ENCODE measurements at places on chromosomes 16 and 17. TPM values are rescaled to one million over a fixed set of nuclear protein-coding genes. Genes with fewer than 3 reads are reported as not detected.

SYCE1L gene
- total RNA-seq: 24.8 TPM

HSD17B2 gene
- total RNA-seq: not detected

SOX15 gene
- total RNA-seq: 0.84 TPM

KRTAP9-2 gene
- total RNA-seq: not detected

GJC1 gene
- 143 TPM for total RNA-seq

DNA sequence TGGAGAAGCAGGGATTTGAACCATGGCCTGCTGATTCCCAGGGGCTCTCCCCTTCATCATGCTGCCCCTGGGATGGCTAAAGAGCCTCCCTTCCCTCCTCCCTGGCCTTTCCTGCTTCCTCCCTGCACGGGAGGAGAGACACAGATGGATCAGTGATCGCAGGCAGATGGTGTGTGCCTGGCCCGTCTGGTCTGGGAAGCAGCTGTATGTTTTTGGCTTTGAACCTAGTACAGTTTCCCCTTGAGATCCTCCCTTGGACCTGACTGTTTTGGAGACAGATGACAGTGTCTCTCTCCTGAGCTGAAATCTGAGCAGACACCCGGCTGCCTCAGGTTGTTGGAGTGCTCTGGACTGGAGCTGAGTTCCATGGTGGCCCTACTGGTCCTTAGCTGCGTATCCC lies 29.0 kb upstream of the ATP2C2 start:
- no peaks in the 10 kb centered on the region for H3K27me3 ChIP-seq
- H3K4me1 ChIP-seq: no peaks in the 10 kb centered on the region
- DNase-seq: no peak
- peaks cover 9% of the 10 kb centered on the region for H3K36me3 ChIP-seq
- H3K27ac ChIP-seq: peak overlapping the region; percentile 50

DNA sequence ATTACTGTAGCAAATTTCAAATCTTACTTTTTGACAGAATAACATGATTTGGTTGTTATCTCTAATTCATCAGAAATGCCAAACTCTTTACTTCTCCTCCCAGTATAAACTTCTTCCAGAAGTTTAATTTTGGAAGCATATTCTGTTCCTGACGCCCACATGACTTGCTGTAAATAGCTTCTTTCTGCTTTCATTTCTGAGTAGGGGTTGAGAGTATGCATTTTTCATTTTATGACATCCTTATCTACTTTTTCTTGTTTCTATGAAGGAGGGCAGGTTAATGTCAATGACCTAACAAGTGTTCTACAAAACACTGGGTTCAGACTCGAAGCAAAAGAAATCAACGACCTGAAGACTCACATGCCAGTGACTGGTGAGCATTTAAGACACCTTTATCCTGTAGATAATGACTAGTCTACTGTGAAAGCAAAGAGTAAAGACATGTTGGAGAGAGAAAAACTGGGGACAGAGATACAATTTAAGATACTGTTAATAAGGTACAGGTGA lies 36.5 kb upstream of the EFCAB3 start:
- H3K4me3 ChIP-seq: no peak overlapping the region
- no peak overlapping the region for H3K27ac ChIP-seq
- no peaks in the 10 kb centered on the region for H3K4me1 ChIP-seq
- no peak for DNase-seq
- peaks cover 51% of the 10 kb centered on the region for H3K27me3 ChIP-seq

GRCh38 chr16:28504707-28505404 lies 1.8 kb downstream of the IL27 start:
- peaks cover 14% of the 10 kb centered on the region for H3K27me3 ChIP-seq
- DNase-seq: no peak
- H3K4me1 ChIP-seq: no peaks in the 10 kb centered on the region

DNA sequence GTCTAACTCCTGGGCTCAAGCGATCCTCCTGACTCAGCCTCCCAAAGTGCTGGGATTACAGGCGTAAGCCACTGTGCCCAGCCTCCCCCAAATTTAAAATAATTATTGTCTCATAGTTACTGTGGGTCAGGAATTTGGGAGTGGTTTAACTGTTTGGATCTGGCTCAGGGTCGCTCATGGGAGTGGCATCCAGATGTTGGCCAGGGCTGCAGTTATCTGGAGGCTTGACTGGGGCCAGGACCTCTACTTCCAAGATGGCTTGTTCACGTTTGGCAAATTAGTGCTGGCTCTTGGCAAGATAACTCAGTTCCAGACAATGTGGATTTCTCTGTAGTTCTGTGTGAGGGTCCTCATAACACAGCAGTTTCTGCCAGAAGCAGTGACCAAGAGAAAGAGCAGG lies 8.0 kb downstream of the TEN1 start:
- no peak overlapping the region for H3K4me3 ChIP-seq
- DNase-seq: no peak
- peaks cover 20% of the 10 kb centered on the region for H3K4me1 ChIP-seq
- H3K36me3 ChIP-seq: peaks cover 3% of the 10 kb centered on the region

DNA sequence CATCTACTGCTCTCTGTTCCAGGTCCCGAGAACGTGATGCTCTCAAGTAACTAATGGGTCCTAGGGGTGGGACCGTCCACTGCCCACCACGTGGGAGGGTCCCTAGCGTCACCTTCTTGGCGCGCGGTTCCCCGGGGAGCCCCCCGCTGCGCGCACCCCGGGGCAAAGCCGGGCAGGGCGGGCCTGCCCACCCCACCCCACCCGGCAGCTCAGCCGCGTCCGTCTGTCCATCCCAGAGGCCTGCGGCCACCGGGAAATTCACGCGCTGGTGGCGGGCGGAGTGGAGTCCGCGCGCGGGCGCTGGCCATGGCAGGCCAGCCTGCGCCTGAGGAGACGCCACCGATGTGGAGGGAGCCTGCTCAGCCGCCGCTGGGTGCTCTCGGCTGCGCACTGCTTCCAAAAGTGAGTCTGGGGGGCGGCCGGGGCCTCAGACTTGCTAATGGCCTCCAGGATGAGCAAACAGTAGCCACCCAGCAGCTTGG lies 494 bp downstream of the PRSS41 start:
- H3K27me3 ChIP-seq: peaks cover 26% of the 10 kb centered on the region
- no peaks in the 10 kb centered on the region for H3K4me1 ChIP-seq
- no peak overlapping the region for H3K27ac ChIP-seq
- no peak overlapping the region for H3K4me3 ChIP-seq

DNA sequence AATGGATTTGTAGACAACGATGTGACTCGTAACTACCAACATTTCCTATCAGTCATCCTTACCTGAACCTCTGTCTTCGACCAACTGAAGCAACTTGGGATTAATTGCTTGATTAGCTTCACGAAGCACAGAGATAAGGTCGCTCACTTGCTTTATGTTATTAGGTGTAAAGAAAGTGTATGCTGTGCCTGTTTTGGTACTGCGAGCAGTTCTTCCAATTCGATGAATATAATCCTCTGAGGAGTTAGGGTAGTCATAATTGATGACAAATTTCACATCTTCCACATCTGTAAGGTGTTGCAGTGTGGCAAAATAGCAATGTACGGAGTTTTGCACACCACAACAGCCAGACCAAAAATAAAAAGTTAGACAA lies 3.6 kb upstream of the POLG2 start:
- no peak for DNase-seq
- peaks cover 76% of the 10 kb centered on the region for H3K4me1 ChIP-seq
- H3K27me3 ChIP-seq: peaks cover 34% of the 10 kb centered on the region

DNA sequence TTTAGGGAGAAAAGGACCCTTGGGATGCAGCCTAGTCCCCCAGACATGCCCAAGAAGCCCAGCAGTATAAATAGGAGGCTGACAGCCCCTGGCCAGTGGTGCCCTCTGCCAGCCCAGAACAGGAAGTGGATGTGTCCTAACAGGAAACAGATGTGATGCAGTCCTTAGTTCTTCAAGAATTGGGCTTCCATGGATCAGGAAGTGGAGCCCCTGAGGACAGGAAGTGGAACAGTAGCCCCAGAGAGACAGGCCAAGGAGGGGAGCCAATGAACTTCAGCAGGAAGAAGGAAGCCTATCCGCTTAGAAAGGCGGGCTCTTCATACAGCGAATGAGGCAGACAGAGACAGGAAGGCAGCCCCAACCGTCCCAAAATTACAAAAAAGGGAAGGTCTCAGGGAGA lies 7.2 kb downstream of the CTF1 start:
- no peaks in the 10 kb centered on the region for H3K27me3 ChIP-seq
- no peak for DNase-seq
- no peaks in the 10 kb centered on the region for H3K36me3 ChIP-seq
- peak overlapping the region; percentile 23 for H3K27ac ChIP-seq
- H3K4me1 ChIP-seq: peaks cover 32% of the 10 kb centered on the region
- no peak overlapping the region for H3K4me3 ChIP-seq

- H3K36me3 ChIP-seq: peaks cover 6% of the 10 kb centered on the region
- H3K27ac ChIP-seq: no peak overlapping the region
- no peak for DNase-seq
Measured at GRCh38 chr17:57676543-57676942, 68.6 kb downstream of the CCDC182 start.

DNA sequence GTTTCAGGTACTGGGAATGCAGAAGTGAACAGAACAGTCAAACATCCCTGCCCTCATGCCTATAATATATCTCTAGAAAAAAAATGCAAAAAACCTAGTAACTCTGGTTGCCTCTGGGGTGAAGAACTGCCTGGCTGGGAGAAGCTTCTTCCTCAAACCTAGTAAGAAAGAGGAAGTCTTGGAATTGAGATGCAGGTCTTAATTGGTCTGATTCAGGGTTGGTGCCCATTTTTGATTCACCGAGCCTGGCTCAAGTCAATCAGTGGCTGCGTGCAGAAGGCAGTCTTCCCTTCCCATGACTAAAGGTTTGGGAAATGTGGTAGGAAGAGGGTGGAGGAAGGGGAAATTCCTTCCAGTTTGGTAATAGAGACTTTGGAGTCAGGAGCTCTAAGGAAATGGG lies 22.4 kb downstream of the CDRT15 start:
- H3K4me3 ChIP-seq: no peak overlapping the region
- no peak overlapping the region for H3K27ac ChIP-seq
- H3K4me1 ChIP-seq: no peaks in the 10 kb centered on the region
- H3K36me3 ChIP-seq: peaks cover 35% of the 10 kb centered on the region
- DNase-seq: no peak

- peaks cover 57% of the 10 kb centered on the region for H3K27me3 ChIP-seq
Measured at GRCh38 chr16:85616607-85617321, 3.6 kb downstream of the GSE1 start.

- DNase-seq: no peak
- peaks cover 8% of the 10 kb centered on the region for H3K4me1 ChIP-seq
- H3K36me3 ChIP-seq: no peaks in the 10 kb centered on the region
- H3K27me3 ChIP-seq: no peaks in the 10 kb centered on the region
- no peak overlapping the region for H3K27ac ChIP-seq
Measured at GRCh38 chr17:64115043-64115698, 14.8 kb downstream of the ERN1 start.

- no peaks in the 10 kb centered on the region for H3K36me3 ChIP-seq
- no peak for DNase-seq
- no peak overlapping the region for H3K4me3 ChIP-seq
- no peaks in the 10 kb centered on the region for H3K27me3 ChIP-seq
Measured at GRCh38 chr16:11398851-11399250, 53.6 kb downstream of the RMI2 start.

- no peaks in the 10 kb centered on the region for H3K27me3 ChIP-seq
- no peak for DNase-seq
- H3K4me1 ChIP-seq: no peaks in the 10 kb centered on the region
- H3K36me3 ChIP-seq: no peaks in the 10 kb centered on the region
- H3K4me3 ChIP-seq: no peak overlapping the region
- H3K27ac ChIP-seq: no peak overlapping the region
Measured at GRCh38 chr17:78294776-78295175, 63.3 kb downstream of the TMEM235 start.

DNA sequence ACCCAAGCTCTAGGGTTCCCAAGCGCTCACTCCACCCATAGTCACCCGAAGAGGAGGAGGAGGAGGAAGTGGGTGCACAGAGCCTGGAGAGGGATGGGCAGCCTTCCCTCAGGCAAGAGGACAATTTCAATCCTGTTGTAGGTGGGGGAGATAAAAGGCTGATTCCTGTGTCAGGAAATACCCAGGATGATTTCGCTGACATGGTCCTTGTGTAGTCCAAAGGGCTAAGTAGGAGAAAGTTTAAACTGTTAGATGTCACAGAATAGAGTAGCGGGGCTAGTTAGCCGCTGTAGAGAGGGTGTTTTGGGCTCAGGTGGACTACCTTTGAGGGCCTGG lies 1.3 kb upstream of the EXOC7 start:
- DNase-seq: no peak
- H3K36me3 ChIP-seq: peaks cover 7% of the 10 kb centered on the region
- H3K4me1 ChIP-seq: peaks cover 17% of the 10 kb centered on the region
- H3K27me3 ChIP-seq: no peaks in the 10 kb centered on the region
- H3K27ac ChIP-seq: no peak overlapping the region

DNA sequence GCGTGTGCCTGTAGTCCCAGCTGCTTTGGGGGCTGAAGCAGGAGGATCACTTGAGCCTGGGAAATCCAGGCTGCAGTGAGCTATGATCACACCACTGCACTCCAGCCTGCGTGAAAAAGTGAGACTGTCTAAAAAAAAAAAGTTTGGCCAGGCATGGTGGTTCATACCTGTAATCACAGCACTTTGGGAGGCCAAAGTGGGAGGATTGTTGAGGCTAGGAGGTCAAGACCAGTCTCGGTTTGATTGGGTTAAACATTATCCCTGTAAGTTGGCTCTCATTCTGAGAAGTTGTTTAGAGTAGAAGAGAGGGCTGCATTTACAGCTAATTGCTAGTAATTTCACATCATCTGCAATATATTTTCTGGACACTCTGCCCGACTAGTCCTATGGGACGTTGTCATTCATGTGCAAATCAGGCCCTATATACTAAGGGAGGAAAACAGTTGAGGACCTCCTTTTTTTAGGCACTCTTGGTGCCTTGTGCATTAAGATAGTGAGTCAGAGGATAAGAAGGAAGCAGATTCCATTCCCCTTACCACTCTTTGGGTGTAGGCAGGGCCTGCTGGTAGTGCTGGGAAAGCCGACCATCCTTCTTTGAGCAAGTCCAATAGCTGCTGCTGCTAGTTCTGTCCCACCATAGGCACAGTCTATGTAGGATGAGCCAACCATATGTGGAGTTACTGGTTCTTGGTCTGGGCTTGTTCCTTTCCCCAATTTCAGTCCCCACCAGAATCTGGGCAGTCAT lies 18.7 kb downstream of the HMOX2 start:
- no peaks in the 10 kb centered on the region for H3K36me3 ChIP-seq
- H3K27me3 ChIP-seq: no peaks in the 10 kb centered on the region
- H3K27ac ChIP-seq: no peak overlapping the region

DNA sequence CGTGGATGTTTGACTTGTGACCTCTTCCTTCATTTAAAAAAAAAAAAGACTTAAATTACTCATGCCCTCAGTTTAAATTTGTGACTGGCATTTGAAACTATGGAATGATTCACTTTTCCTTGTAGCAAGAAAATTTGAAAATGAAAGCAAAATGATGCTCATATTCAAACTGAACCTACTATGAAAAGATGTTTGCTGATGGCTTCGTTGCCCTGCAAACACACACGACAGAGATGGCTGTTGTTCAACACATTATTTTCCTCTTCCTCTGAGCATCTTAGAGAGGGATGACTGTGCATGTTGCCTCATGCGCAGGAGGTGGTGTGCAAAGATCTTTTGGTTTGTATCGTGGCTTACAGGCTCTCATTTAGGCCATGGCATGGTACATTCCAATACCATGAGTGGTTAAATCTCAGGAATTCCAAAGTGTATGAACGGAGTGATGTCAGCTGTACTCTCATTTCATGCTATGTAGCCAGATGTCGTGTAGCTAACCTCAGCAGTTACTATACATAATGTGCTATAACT lies 164.5 kb downstream of the PRKCA start:
- H3K4me3 ChIP-seq: no peak overlapping the region
- no peaks in the 10 kb centered on the region for H3K36me3 ChIP-seq
- peaks cover 53% of the 10 kb centered on the region for H3K4me1 ChIP-seq
